ENCODE measurements at places on chromosomes 2 and 18.

DNA sequence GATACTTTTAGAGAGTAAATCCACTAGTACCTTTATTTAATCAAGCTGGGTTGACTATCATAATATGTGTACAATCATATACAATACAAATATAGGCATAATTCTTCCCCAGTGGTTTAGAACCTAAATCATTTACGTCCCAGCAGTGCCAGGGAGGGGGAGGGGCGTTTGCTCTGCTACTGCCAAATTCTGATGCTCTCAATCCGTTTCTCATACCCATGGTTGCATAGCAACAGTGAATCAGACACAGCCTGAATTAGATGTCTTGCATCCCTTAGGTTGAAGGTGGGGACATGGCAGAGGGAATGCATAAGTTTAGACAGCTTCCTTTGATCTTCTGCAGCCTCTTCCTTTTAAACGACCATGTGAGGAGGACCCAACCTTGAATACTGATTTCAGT is 135.4 kb downstream of the ABCA12 start:
- DNase-seq: peak; percentile 34

- no peak for DNase-seq
Measured at GRCh38 chr2:160463245-160463644, 30.4 kb downstream of the RBMS1 start.

- no peak for DNase-seq
Measured at GRCh38 chr18:10147226-10147625, 233.4 kb downstream of the VAPA start.

DNA sequence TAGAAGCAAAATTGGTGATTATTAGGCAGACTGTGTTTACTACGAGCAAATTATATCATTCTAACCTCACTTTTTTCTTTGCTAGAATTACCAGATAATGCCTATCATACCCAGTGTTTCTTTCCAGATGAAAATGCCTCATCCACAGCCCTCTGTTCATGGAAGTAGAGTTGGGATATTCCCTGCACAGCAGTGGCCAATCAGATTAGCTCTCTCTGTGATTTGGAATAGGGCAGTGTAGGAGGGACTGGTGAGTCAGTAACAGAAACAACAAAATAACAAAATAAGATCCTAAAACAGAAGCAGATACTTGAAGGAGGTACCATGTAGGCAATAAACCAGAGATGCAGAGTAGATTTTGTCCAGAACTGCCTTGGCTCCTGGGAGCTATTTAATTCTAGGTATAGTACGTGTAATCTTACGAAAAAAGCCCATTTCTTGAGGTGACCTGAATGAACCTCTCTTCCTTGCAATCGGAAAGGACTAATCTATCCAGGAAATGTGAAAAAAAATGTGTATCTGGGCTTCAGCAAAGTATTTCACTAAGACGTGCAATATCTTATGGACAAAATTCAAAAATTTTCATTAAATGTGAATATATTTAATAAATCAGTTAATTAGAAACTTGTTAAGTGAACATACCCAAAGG is 18.4 kb upstream of the TMEM17 start:
- DNase-seq: no peak

GRCh38 chr2:188969236-188969635 is 4.9 kb upstream of the COL3A1 start:
- no peak for DNase-seq

DNA sequence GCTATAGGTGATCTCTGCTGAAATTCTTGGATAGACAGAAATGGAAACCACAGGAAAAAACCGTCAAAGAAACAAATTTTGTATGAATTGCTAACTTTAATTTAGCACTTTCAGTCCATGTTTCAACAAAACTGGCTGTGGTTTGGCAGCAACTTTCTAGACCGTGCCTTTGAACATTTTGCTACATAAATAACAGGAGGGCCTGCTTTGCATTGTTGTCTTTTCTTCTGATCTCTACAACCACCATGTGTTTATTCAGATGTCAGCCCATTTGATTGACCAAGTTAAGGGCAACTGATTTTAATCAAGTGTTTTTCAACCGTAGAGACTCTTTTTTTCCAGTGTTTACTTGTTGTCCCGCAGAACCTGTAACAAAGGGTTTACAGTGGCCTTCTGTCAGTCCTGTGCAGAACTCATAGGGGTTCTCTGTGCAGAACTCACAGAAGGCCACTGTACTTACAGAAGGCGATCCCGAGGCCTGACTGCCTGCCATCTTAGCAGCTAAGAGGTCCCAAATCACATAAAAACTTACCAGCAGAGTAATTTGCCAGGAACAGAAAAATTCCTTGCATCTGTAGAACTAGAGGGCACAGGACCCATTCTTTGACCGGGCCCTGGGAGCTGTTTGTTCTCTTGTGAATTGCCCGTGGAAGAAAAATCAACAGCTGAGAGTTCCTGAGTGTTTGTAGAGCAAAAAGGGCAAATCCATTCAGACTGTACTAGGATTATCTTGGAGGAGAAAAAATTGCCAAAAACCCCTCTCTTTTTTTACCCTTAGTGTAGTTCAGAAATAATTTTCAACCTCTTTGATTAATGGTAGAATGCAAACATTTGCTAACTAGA is 120.6 kb downstream of the PRKRA start:
- no peak for DNase-seq

DNA sequence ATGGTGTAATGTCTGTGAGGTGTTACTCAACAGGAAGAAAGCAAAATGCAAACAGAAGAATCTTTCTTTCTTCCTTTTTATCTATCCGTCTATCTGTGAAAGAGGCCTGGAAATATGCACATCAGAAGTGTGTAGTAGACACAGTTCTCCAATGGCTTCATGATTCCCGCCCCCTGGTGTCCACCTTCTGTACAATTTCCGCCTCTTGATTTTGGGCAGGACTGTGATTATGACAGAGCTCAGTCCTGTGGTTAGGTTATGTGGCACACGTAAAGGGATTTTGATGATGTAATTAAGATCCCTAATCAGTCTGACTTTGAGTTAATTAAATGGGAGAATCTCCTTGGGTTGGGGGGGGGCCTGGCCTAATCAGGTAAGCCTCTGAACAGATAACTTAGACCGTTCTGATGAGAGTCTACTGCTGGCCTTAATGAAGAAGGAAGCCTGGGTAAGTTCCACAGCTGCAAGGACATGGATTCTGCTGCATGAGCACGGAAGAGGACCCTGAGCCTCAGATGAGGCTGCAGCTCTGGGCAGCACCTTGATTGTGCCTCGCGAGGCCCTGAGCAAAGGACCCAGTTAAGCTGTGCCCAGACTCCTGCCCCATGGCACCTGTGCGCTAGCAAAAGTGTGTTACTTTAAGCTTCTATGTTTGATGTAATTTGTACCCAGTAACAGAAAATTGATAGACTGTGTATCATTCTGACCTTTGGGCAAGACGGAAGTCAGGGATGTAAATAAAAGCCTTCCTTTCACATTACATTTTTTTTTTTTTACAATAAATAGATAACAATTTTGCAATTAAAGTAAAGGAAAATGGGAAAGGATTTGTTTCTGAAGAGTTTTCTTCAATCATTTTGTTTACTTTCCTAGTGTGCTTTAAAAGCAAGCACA is 11.3 kb upstream of the KCNF1 start:
- peak; percentile 8 for DNase-seq

- DNase-seq: peak; percentile 89
Measured at GRCh38 chr2:172038604-172039003, 38.9 kb downstream of the METAP1D start.

DNA sequence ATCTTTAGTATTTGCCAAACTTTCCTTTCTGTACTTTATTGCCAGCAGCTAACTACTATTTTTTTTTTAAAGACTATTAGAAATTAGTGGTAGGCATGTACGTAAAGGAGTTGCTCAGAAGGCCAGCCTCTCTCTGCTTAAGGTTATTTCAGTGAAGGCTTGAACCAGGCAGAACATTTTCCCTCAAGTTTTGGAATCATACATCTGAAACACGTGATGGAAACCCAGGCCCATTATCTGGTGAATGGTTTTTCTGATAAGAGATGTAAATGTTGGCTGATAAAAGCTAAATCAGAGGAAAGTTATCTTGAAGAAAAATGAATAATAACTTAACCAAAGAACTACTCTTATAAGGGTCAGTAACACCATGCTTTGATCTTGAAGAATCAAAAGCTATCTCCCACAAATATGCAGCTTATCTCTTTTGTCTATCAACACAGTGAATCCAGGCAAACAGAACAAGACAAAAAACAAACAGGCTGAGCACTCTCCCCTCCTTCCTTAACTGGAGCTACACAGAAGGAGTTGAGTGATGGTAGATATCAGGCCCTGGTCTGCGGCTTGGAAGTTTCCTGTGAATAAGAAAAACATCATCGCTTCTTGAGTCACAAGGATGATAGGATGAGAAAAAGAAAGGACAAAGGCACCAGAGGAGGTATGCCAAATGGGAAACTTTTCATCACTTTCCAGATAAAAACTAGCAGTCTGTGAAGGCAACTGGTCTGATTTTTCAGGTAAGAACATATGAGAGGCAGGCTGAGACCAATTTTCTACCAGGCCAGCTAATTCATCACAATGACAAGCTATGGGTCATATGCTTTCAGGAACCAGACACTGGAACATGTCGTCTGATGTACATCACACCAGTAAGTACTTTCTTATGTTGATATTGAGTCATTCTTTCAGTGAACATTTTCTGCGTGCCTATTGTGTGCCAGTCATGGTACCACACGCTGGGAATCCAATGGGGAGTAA is 88.4 kb upstream of the STK17B start:
- peak; percentile 81 for DNase-seq

- DNase-seq: no peak
Measured at GRCh38 chr2:69100220-69100723, 87.3 kb downstream of the ANTXR1 start.

GRCh38 chr2:181140414-181140813 is 160.0 kb downstream of the UBE2E3 start:
- peak; percentile 93 for DNase-seq

DNA sequence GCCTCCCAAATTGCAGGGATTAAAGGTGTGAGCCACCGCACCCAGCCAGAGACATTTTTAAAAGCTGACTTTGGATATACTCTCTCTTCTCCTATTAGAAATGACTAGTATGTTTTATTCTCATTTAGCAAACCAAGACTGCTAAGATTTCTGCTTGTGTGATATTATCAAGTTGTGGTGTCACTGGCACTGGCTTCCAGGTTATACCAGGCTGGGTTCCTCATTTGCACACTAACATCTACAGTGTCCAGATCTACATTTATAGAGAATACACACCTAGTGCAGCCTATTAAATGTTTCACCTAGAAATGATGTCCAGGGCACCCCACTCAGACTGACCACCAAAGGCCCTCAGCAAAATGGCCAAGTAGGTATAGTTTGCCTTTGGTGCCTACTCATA is 265.3 kb upstream of the STON1 start:
- no peak for DNase-seq

DNA sequence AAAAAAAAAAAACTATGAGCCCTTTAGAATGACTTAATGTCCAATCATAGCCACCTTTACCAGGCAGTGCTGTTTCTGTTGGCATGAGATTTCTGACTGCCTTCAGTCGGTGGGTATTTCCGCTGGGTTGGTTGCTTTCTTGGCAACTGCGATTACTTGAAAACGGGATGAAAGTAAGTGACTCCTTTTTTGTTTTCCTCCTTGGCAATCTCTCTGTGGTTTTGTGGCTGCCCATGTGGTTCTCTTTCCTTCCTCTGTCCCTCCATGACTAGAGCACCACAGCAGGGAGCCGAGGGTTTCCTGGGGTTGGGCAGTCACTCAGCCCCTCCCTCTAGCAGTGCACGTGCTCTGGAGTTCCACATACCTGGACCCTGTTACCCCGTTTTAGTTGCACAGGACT is 112.1 kb downstream of the KLHL29 start:
- DNase-seq: no peak

DNA sequence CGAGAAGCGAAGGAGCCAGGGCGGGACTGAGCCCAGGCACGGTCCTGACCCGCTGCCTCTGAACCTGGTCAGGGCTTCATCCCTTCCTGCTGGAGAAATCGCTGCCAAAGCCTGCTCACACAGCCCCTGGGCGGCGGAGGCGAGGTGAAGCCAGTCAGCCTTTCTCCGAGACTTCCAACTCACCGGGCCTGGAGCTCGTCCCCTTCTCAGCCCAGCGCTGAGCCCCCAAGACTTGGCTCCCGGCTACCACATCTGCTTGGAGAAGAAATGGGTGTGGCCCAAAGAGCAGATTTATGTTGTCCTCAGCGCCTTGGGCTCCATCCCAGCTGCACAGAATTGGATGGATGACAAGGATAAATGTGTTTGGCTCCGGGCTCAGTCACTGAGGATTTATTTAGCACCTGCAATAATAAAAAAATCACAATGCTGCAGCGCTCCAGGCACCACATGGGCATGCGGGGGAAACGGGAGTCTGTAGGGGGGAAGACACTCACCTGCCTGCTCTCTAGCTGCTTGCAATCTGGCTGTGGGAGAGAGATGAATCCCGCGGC is 64.9 kb downstream of the ACTR2 start:
- DNase-seq: peak; percentile 88

GRCh38 chr2:75646090-75646582 is 447 bp upstream of the MRPL19 start:
- no peak for DNase-seq

DNA sequence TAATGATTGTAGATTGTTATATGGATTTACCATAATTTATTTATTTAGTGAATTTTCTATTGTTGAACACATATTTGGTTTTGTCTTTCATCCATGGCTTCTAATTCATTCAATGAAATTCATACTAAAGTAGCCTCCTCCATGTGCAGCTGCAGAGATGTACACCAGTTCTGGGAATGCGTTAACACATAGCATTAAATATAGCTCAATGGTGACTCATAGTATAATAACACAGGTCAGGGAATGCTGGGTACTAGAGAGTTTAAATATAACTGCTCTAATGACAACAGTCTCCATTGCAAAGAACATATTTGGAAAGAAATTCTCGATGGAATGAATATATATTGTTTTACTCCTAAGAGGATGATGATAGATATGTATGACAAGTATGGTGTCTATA is 1190.2 kb upstream of the NRXN1 start:
- DNase-seq: peak; percentile 11

- no peak for DNase-seq
Measured at GRCh38 chr18:59660786-59661743, 36.2 kb downstream of the CCBE1 start.

GRCh38 chr2:168851674-168852320 is 38.4 kb downstream of the SPC25 start:
- peak; percentile 96 for DNase-seq

DNA sequence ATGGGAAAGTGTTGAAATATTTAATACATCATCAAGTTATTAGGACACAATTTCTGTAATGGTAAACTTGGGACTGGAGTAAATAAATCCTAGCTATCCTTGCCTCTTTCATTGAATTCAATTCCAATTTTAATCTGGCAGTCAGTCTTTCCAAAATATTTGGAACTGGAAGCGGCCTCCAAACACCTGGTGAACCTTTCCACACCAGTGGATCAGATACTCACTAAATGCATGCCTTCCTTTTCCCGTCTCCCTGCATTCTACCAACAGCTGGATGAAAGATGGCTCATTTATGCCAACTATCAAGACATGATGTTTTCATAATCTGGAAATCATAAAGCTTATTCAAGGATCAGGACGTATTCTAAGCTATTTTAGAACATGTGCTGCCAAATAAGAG is 488.2 kb upstream of the SPHKAP start:
- DNase-seq: no peak

DNA sequence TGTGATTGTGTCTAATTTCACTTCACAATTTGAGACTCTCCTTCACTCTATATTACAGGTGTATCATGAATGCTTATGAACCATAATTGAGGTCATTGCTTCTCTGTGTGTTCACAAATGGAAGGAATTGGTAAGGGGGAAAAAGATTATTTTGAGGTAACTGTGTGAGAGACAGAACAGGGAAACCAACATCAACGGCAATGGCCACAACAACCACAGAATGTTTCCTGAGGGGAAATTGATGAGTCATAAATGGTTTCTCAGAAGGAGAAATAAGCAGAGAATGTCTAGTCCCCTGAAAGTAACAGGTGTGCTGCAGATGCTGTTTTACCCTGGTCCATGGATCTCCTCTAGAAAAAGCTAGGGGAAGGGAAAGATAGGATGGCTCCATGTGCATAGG is 361.2 kb upstream of the GALNT5 start:
- DNase-seq: no peak

Data from NCI-H69 (cell line).